ENCODE measurements at places on chromosomes 4 and X. TPM values are rescaled to one million over a fixed set of nuclear protein-coding genes. Genes with fewer than 3 reads are reported as not detected.

MAGEB1 gene
- total RNA-seq, result not detected

MAOA gene
- total RNA-seq, result 176 TPM

DNA sequence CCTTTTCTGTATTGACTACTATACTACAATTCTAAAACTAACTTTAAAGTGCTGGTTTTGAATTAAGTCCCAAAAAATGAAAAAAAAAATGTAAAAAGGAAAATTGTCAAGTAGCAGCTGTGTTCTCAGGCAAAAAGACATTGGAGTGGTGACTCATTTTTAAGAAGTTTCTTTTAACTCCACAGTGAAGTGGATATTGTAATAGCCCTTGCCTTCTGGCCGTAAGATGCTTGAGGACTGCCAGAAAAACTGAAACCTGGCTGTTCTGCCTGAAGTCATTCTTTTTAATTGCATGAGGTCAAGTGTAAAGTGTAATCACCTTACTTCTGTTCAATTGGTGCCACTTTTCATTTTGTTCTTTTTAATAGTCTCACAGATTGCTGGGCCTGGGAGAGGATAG is 28.9 kb downstream of the SPANXD start:
- no peak for DNase-seq

DNA sequence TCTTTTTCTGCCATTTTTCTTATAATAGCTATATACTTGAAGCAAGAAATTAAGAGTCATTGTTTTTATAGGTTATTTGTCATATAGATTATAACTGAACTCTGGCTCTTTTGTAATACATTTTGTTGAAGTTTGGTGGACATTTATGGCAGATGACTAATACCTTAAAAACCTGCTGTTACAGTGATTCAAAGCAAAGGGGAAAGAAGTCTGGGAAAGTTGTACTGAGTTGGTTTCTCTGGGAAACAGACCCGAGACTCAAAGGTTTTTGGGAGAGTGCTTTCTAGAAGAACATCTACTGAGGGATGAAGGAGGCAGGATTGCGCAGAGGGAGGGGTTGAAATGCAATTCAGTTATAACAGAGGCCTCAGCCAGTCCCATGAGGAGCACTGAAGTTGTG is 35.9 kb downstream of the NAP1L5 start:
- DNase-seq, result no peak

DNA sequence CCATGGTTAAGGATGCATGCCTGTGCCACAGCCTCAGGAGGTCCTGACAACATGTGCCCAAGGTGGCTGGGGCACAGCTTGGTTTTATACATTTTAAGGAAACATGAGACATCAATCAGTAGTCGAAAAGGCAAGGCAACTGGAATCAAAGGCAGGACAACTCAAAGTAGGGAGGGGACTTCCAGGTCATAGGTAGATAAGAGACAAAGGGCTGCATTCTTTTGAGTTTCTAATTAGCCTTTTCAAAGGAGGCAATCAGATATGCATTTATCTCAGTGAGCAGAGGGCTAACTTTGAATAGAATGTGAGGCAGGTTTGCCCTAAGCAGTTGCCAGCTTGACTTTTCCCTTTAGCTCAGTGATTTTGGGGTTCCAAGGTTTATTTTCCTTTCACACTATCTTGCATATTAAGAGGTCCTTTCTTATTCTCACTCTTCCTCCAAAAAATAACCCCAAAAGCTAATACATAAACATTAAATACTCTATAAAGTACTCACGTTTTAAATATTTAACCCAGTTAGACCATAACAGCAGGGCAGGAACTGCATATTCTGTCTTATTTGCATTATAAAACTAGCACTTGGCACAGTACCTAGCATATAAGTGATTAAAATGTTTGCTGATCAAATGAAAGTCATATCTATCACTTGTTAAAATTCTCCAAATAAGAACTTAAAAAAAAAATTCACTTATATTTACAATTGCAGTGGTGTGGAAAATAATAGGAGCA is 36.3 kb upstream of the UGT8 start:
- no peak for DNase-seq

DNA sequence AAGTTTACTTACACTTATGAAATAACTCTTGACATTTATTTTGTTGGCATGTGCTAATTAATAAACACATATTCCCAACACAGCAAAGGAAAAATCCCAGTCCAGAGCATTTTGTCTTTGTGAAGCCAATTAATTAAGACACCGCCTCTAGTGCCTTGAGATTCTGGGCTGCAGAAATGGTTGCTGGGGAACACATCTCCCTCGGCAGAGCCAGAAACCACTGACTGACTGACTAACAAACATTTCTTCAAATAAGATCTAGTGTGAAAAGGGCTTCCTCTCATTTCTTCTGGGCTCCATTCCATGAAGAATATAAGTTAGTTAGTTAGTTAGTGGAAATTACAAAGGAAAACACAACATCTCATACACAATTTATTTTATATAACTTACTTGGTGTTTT is 28.4 kb upstream of the NAP1L5 start:
- DNase-seq, result no peak

- no peak for DNase-seq
Observed at GRCh38 chr4:90099812-90100211, 27.4 kb upstream of the CCSER1 start.

DNA sequence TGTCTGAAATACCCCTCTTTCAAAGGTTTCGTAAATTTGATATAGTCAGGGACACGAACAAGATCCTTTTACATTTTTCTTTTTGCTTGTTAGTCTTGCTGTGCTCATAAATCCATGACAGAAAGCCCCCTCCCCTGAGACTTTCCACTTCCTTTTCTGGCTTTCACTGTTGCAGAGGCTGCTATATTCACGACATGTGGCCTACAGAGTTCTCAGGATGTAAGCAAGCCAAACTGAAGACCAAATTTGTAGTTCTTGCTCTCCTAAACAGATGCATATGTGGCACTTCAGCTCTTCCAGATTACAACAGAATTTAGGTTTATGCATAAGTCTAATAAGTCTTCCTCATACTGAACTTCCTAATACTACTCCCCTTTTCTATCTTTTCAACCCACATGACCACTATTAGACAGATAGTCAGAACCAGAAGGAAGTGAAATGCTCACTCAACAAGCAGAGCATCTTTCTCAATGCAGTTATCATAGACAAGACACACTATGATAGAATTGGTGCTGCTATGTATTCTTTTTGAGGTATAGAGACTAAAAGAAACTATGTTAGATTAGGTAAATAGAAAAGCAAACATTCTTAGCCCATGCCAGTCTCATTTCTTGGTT is 15.0 kb downstream of the BTK start:
- DNase-seq, result no peak

GRCh38 chr4:110347805-110348204 is 128.2 kb upstream of the ENPEP start:
- DNase-seq, result no peak

DNA sequence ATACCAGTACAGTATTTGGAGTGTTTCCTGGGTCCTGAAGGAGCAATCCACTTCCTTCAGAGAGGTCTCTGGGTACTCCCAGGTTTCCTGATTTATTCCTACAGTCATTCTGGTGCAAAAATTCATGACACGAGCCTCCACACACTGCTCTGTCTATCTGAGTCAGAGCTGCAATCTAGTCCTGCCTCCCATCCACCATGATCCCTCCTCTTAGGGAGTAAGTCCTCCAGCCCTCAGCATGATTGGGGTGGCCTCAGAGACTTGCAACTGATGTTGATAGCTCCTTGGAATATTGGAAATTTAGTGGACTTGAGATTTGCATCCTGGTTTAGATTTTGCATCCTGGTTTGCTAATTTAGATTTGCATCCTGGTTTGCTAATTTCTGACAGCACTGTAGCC is 20.5 kb downstream of the CNGA1 start:
- no peak for DNase-seq

DNA sequence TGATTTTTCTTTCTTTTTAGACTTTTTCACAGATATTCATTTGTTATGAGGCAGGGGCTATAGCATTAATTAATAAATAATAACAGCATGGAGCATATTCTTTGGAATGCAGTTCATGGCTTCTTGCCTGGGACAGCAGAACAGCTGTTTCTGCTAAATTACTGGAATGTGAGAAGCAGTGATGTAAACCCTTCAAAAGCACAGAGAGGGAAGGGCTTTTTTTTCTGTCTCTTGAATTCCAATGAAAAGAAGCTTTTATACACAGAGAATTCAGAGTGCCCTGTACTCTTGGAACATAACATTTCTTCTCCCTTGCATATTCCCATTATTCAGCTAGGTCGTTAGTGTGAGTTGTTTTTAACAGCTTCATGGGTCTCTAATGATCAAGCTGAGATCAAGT is 28.5 kb upstream of the ANK2 start:
- DNase-seq, result no peak

GRCh38 chrX:3244955-3245354 is 101.5 kb downstream of the MXRA5 start:
- no peak for DNase-seq

GRCh38 chr4:106806158-106806797 is 229.8 kb downstream of the DKK2 start:
- no peak for DNase-seq

Measured in esophagus squamous epithelium (tissue), 5 donors.